Activated T-helper 17 cell treated with anti-CD3 and anti-CD28 coated beads, Interleukin-2, amount 50 U/mL, for 72 hours (primary cell): ENCODE measurements at places on chromosomes 2 and 18.

DNA sequence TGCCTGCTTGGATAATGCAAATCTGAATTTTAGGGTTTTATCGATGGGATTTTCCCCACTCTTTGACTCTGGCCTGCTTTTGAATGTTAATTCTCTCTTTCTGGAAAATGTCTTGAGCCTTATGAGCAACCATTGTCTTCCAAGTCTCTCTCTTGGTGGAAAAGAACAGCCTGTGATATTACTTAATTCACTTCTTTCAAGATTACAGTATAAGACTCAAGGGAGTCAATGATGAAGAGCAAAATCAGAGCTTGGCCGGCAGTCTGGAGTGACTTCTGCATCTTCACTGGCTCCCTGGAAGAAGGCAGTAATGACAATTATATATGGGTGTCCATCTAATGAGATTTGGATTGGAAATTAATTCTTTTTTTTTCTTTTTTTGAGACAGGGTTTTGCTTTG, 122.9 kb upstream of the ZEB2 start:
- no peak for ATAC-seq

- no peak for ATAC-seq
Observed at GRCh38 chr18:52615943-52616342, 275.9 kb downstream of the DCC start.

DNA sequence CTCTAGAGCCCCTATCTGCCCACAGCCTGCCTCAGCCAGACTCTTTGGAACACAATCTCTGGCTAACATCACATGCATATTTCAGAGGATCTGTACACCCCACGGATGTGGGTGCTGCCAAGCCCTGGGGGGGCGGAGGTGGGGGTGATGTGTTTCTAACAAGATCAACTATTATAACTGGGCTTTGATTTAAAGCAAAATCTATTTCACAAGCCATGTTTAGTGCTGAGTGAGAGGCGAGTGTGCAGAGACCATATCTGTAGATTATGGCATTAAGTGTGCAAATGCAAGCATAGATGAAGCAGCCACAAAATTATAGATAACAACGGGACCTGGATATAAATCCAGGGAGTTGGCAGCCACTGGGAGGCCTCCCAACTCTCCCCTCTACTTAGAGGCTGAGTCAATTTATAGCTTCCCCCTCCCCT, 135.8 kb upstream of the SMAD2 start:
- ATAC-seq: no peak

DNA sequence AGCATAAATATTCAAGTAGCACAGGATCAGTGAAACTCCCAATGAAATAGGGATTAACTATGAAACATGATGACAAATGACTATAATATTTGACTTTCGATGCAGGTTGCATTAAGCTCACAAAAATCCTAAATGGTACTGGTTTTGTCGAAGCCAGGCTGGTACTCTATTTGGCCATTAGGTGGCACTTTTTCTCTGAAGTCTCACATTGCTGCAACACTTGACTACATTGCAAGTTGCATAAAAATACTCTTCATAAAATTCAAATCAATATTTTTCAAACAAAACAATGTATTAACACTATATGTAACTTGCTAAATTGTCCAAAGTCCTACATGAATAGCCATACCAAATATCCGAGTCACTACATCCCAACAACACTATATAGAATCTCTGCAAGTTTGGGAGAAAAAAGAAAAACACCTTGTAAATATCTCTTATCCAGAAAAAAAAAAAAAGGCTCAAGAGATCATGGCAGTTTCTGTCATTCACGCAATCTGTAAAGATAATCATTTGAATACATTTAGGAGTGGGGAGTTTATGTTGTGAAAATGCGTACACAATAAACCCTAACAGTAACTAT, 9.5 kb downstream of the RTTN start:
- no peak for ATAC-seq

GRCh38 chr2:1462994-1463393, 49.7 kb downstream of the TPO start:
- ATAC-seq: no peak

DNA sequence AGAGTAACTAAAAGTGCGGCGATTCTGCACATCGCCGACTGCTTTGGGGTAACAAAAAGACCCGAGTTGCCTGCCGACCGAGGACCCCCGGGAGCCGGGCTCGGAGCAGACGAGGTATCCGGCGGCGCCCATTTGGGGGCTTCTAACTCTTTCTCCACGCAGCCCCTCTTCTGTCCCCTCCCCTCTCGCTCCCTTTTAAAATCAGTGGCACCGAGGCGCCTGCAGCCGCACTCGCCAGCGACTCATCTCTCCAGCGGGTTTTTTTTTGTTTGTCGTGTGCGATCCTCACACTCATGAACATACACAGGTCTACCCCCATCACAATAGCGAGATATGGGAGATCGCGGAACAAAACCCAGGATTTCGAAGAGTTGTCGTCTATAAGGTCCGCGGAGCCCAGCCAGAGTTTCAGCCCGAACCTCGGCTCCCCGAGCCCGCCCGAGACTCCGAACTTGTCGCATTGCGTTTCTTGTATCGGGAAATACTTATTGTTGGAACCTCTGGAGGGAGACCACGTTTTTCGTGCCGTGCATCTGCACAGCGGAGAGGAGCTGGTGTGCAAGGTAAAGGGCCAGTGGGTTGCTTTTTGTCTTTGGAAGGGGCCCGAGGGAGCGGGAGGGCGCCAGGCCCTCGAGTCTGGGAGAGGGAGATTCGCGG, 1.4 kb downstream of the TRIB2 start:
- ATAC-seq: peak; percentile 14

DNA sequence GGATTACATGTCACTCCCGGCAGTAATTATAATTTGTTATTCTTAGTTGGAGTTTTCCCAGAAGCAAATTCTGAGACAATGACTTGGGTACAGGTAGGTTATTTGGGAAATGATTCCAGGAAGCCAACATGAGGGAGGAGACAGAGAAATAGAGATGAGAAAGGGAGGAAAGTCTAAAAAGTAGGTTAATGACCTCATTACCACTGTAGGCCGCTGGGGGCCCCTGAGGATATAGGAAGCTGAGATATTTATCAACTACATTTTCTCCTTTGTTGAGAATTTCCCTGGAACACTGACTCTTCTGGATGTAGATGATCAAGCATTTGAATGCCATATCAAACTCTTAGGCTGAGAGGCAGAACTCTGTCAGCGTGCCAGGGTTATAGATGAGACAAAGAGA, 284.3 kb downstream of the ICOS start:
- no peak for ATAC-seq

- ATAC-seq: no peak
Observed at GRCh38 chr2:120747281-120747680, 11.6 kb downstream of the GLI2 start.

GRCh38 chr2:223247136-223247535, 195.1 kb downstream of the KCNE4 start:
- no peak for ATAC-seq

DNA sequence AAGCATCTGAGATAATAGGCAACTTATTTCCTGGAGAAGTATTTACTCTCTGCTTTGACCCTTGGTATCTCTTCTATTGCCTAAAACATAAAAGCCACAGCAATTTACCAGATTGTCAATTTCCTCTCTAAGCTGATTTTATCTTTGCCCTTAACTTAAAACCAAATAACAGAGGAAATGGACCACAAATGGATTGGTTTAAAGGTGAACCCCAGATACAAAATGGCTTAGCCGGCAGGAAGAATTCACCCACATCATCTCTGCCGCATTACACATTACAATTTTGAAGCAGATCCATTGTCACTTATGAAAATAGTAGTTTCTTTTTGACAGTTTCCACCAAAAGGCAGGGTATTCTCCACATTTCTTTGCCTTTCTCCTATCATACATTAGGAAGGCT, 585.8 kb upstream of the CHAC2 start:
- ATAC-seq: no peak

DNA sequence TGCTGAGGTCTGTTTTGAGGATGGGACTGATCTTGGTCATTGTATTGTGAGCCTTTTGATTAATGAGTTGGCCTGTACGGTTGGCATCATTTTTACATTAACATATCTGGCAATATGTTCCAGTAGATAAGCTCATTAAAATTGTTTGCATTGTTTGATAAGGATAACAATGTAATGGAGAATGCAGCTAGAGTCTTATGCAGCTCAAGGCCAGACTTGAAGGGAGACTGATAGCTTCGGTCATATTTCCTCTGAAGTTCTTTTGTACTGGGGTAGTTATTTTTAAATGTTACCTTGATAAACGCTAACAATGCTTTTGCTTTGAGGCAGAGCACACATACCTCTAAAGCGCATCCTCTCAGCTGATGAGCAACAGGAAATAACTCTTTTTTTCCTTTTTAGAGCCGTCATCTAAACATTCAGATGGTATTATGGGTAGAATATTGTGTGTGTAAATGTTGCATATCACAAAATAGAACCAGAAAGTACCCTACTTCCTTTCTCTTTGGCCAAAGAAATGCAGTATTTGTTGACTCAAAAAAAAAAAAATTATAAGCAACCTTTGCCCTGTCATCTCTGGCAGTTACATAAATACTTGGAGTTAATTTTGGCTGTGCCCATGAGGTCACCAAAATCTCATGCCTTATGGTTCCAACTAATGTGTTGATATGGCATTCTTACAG, 1.3 kb downstream of the MAPRE2 start:
- ATAC-seq: peak; percentile 43

GRCh38 chr2:48808311-48808710, 52.8 kb upstream of the LHCGR start:
- ATAC-seq: no peak

GRCh38 chr2:180572346-180572745, 408.1 kb upstream of the UBE2E3 start:
- no peak for ATAC-seq

DNA sequence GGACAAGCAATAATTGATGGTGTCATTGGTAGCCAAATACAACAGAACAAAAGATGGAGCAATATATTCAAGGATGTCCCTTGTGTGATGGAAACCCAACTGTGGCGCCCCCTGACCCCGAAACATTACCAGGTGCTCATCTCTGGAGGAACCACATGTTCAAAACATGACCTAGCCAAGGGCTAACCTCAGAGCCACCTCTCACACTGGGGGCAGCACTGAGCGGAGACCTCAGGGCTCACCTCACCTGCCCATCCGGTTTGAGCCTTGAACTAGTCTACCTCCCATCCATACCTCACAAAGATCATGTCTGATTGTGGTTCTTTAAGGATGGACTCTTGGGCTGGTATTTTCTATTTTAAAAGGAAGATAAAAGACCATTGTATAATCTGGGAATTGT, 314.4 kb upstream of the CDH7 start:
- no peak for ATAC-seq

- ATAC-seq: no peak
Observed at GRCh38 chr2:119371111-119371510, 4.3 kb downstream of the DBI start.

DNA sequence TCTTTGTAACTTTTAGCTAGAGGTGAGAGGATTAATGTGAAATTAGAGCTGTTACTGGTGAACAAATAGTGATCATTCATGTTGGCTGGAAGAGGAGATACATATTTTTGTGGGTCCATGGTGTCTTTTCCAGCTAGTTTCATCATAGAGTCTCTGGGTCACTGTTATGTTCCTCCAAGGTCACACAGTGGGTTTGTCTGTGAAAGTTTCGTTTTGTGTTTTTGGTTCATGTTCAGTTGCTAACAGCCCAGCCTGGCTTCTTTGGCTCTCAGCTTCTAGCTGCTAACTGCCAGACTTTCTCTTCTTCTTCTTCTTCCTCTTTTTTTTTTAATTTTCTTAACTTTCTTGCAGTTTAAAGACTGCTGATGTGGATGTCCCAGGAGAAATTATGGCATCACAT, 480.0 kb upstream of the SYT4 start:
- no peak for ATAC-seq

GRCh38 chr2:204051984-204052556, 115.5 kb downstream of the ICOS start:
- ATAC-seq: no peak

- ATAC-seq: no peak
Observed at GRCh38 chr2:3406501-3406900, 27.0 kb downstream of the TRAPPC12 start.

DNA sequence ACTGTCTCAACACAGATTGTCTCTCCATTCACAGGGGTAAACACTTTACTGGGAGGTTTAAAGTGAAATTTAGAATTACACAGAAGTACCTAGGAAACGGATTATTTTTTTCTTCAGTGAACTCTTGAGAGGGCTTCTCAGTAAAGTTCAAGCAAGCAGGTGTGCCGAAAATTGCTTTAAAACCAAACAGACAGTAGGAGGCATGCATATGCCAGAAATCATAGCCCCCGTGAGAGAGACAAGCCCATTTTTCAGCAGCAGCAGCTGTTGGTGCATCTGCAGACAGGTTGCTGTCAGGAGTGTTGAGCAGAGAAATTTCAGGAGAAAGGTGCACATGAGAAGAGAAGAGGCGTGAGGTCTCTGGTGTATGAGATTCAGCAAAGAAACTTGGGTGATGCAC, 2115.5 kb upstream of the CELF4 start:
- ATAC-seq: no peak

DNA sequence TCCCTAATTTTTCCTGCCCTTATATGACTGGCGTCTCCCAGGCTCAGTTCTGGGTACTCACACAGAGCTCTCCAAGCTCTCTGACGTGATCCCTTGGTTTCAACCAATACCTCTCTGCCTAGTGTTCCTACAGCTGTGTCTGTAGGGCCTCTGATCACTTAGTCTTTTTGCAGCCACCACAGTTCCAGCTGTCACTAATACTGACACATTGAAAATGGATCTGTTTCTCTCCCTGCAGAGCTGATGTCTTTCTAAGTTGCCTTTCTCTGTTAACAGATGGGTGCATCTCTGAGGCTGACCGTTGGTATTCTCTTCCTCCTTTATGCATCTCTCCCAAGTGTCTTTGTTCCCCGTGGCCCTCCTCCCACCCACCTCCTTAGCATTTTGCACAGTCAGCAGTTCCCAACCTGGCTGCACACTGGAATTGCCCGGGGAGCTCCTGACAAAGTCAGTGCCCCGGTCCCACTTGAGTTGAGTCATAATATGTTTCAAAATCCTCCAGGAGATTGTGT, 62.5 kb downstream of the CERS6 start:
- no peak for ATAC-seq

DNA sequence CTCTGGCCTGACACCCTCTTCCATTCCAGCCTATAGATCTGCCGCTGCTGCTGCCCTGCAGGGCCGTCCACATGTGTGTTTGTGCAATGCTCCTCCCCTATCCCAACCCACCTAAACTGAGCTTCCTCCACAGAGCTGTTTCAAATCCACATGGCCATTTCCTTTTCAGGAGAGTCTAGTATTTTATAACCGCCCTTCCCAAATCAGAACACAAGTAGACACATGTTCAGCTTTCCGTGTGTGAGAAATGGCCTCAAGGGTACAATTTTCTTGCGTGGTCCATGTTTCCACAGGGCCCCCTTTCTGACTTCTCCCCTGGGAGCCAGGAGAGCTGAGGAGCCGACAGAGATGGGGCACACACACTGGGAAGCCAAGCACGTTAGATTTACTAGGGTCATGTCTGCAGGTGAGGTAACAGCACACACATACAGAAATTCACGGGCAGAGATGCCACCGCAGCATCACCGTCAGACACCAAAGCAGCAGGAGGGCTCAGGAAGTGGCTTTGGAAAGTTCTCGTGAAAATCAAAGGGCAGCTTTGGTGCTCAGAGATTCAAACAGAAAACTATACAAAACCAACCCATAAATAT, 102.9 kb upstream of the TGFA start:
- peak; percentile 44 for ATAC-seq

- no peak for ATAC-seq
Observed at GRCh38 chr18:63477968-63478367, 1.2 kb downstream of the SERPINB5 start.

GRCh38 chr2:118568700-118569099, 278.7 kb downstream of the EN1 start:
- no peak for ATAC-seq
